ENCODE measurements at places on chromosomes 13 and 19.

- DNase-seq, result no peak
These were observed 318.0 kb upstream of the KLF12 start for GRCh38 chr13:74452176-74452575.

DNA sequence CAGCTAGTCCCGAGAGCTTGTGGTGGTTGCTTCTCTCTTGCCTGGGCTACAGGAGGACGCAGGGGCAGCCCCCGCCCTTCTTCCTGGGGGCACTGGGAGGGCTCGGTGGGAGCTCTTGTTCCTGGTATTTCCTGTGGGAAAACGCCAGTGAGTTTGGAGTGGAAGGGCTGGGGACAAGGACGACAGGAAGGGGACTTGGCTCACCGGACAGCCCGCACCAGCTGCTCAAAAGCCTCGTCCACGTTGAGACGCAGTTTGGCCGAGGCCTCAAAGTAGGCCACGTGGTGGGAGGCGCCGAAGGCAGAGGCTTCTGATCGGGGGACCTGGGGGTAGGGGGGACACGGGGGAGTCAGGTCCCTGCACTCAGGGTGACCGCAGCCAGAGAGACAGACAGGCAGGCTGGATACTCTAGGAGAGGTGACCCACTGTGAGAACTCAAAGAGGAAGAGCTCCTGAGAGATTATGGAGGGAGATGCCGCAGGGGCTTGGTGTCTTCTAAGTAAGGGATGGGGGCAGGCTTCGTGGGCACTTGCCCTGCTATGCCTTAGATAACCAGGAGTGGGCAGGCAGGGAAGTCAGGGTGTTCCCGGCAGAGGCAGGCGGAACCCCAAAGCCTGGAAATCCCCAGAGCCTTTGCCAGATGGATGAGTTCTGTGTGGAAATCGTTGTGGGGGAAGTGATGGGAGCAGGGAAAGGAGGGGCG is 4.3 kb downstream of the RRAS start:
- DNase-seq, result no peak

- DNase-seq, result no peak
These were observed 4.7 kb downstream of the PRR36 start for GRCh38 chr19:7869453-7869909.

- DNase-seq, result no peak
These were observed 59.1 kb downstream of the DOCK9 start for GRCh38 chr13:98918771-98919170.

DNA sequence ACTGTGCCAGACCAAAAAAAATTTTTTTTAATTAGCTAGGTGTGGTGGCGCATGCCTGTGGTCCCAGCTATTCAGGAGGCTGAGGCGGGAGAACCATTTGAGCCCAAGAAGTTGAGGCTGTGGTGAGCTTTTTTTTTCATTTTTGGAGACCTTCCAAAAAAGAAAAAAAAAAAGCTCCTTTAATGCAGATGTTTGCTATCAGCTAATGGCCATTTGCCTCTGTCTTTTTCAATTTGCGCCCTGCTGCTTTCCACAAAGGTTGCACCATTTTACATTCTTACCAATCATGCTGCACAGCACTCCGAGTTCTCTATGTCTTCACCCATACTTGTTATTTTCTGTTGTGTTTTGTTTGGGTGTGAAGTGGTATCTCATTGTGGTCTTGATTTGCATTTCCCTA is 15.6 kb upstream of the SMARCA4 start:
- DNase-seq, result no peak

- no peak for DNase-seq
These were observed 41.3 kb downstream of the RCBTB2 start for GRCh38 chr13:48491423-48492095.

GRCh38 chr13:57632276-57633140 is 964 bp downstream of the PCDH17 start:
- DNase-seq, result no peak

- DNase-seq, result no peak
These were observed 895 bp downstream of the B3GNT8 start for GRCh38 chr19:41426116-41426841.

- no peak for DNase-seq
These were observed 738.3 kb upstream of the SLITRK5 start for GRCh38 chr13:86932776-86933334.
